EH (cell line): ENCODE measurements at places on chromosomes 7 and 10.
A peak's percentile ranks its signal among the peaks of the same experiment; 100 is the strongest.

GRCh38 chr7:66060796-66061195 lies 14.8 kb upstream of the ASL start:
- no peak for DNase-seq

- no peak for DNase-seq
Observed at GRCh38 chr10:82953909-82954308, 1078.9 kb downstream of the NRG3 start.

DNA sequence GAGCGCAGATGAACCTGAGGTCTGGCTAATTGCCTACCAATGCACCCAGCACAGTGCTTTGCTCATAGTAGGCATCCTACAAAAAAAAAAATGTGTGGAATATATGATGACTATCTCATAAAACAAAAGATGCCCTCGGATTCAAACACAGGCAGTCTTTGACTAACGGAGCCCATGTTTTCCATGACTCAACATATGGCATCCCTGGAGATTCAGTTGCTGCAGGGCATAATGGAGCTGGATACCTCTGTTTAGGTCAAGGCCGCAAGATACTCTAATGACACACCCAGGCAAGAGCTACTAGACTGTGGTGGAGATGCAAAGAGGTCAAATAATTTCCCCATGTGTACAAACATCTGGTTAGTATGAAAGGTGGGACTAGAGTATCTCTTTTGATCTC lies 16.3 kb downstream of the CUBN start:
- peak; percentile 73 for DNase-seq

DNA sequence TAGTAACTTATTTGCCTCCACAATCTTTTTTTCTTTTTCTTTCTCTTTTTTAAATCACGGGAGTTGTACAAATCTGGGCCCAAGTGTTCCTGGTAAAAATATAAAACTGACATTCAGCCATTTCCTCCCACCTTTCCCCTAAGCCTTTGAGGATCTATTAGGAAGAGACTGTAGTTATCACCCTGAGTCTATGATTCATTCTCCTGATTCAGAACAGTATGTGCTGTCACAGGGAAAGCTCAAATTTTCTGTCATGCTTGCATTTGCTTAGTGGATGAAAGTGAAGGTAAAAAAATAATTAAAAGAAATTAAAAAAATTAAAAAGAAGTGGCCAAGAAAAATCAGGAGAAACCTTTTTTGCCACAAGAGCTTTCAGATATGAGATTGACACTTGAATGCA lies 71.7 kb downstream of the KIF20B start:
- DNase-seq: peak; percentile 10

DNA sequence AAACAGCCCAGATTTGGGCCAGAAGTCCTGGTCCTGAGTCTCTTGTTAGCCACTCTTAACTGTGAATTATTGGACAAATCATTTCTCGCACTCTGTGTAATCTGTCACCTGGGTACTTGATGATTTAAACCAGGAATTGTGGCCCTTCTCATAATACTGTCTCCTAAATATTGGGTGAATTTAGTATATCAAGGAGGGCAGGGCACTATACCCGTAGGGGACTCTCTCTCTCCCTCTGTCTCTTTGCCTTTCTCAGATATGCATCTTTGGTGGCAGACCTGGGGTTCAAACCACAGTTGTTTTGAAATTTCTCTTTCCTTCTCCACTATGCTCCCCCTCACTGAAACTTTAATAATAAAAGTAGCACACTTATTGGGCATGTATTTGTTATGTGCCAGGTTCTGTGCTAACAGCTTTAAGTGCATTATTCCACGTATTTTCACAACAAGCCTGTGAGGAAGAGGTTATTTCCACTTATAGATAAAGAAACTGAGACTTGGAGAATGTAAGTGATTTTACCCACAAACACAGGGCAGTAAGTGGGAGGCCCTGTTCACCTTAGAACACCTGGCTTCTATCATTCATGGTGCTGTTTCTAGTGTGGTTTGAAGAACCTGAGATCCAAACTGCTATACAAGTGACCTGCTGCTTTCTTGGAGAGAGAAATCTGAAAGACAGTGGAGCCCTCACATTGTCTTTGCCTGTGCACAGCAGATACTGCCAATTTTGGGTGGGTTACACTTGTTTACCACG lies 11.8 kb downstream of the FAS start:
- no peak for DNase-seq

GRCh38 chr7:114843102-114843501 lies 78.8 kb upstream of the MDFIC start:
- no peak for DNase-seq

- no peak for DNase-seq
Observed at GRCh38 chr10:120749072-120749471, 102.1 kb upstream of the WDR11 start.

DNA sequence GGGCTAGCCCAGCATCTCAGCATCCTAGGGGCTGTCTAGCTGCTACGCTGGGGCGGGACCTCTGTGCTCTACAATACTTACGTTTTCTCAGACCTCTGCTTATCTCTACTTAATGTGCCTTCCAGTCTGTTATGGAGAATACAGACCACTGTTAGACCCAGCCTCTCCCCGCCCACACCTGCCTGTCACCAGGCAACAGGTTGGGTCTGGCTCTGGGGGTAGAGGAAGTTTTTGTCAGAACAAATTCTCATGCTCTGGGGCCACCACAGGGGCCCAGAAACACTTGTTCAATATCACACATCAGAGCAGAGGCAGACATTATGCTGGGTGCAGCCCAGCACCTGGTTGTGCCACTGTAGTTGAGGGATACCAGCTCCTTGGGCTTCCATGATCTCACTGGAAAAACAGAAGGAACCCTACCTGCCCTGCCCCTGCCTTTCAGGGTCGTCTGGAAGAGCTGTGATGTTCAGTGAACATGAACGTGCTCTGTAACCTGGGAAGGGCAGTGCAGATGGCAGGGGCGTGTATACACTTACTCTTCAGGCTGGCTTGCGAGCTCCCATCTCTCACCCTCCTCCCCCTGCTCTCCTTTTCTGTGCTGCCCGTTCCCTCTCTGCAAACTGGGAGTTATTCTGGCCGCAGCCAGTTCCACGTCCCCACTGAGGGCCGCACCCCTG lies 135.2 kb upstream of the PODXL start:
- DNase-seq: no peak
